Fibroblast of villous mesenchyme (primary cell): ENCODE measurements at places on chromosomes 13 and 19. TPM values are rescaled to one million over a fixed set of nuclear protein-coding genes. Genes with fewer than 3 reads are reported as not detected.

Gene KCNJ14
- 0.43 and 0.64 TPM in 2 replicates for total RNA-seq

GRCh38 chr19:55638864-55639359 lies 1.9 kb upstream of the ZNF580 start:
- peak; percentile 24 for DNase-seq

Gene S1PR2
- 33.2 and 35.4 TPM in 2 replicates for total RNA-seq

Gene CYTH2
- total RNA-seq = 31.1 and 42.5 TPM in 2 replicates

Gene BORCS8
- 13.4 and 19.0 TPM in 2 replicates for total RNA-seq

DNA sequence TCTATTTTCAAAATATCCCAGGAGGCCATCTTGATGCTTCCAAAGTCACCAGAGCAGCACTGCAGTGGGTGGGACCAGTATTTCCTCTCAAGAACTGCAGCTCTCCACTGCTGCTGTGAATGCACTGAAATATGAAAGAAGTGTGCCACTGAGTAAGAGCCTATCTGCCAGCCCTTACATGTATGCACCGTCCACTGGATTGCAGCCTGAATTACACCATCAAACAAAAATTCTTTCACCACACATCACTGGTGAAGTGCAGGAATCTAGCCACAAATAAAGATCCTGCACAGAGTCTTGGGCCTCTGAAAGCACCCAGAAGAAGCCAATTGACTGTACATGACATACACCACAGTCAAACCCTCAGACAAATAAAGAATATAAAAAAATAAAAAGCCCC lies 249.0 kb downstream of the LHFPL6 start:
- DNase-seq = peak; percentile 2

Gene F7
- not detected in 2 replicates for total RNA-seq

Gene TNFSF9
- total RNA-seq = 0.32 TPM in 1 of 2 replicates, not detected in the other

Gene EFNB2
- total RNA-seq = 7.4 and 10.8 TPM in 2 replicates

Gene GFY
- not detected in 2 replicates for total RNA-seq

DNA sequence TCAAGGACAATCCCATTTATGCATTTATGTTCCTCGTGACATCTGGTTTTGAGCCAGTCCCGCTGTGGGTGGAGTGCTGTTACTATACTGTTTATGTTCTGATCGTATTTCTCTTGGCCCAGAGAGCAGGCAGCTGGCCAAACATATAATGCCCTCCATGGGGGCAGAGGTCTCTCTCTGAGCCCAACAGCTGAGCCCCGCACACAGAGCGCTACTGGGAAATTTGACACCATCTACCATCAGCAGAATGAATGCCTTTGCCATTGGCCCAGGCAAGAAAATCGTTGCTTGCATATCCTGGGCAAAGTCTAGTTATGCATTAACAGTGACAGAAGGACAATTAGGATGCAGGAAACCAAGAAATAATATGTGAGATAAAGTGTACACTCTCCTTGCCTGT lies 126.8 kb upstream of the CACNA1A start:
- DNase-seq = peak; percentile 30

Gene KASH5
- not detected in 2 replicates for total RNA-seq

DNA sequence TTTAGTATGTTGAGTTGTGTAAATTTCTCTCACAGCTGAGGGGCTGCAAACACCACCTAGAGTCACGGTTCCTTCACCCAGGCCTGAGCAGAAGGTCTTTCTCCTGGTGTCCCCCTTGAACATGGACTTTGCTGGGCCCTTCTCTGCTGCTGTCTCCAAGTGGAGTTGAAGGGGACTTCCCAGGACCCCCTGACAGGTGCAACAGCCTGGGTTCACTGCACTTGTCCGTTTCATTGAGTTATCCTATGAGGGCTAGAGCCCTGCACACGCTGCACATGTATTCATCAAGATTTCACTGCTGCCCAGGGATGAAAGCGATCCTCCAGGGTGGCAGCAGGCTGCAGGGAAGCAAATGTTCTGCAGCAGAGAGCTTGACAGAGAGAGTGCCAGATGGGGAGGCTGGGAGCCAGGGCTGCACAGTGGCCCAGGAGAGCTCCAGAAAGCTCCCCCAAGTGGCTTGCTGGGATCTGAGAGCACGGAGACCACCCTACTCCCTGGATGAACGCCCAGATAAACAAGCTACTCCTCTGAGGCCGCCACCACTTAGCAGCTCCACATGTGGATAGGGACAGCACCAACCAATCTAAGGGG lies 10.3 kb downstream of the TMEM272 start:
- DNase-seq = no peak

DNA sequence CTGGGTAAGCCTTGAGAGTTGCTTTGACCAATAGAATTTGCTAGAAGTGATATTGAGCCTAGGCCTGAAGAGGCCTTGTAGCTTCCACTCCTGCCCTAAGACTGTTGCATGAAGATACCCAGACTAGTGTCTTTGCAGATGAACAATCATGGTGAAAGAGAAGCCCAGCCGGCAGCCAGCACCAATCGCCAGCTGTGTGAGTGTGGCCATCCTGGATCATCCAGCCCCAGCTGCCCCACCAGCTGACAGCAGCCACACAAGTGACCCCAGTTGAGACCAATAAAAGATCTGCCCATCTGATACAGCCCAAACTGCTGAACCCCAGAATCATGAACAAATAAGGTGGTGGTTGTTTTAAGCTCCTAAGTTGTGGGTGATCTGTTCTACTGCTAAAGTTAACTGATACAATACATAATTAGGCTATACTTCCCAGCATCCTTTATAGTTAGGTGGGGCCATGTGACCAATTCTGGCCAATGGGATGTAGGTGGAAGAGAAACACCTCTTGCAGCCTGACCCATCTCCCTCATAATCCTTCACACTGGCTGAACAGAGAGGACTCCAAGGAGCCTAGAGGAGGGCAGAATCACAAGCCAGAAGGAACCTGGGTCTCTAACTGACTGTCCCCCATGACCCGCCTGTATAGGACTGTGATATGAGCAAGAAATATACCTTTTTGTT lies 9.4 kb upstream of the ZNF428 start:
- DNase-seq = no peak

DNA sequence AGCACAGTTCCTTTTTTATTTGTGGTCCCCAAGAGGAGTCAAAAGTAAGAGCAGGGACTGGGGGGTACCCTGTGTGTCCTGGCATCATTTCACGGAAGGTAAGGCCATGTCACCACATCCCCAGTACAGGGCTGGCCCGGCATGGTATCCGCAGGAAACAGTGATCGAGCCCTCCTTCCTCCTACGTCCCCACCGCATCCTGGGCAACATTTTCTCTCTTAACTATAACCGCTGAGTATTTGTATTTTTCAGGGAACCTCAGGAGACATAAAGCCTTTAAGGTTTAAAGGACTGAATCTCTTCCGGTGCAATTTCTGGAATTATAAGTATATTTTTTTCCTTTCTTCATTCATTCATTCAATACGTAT lies 13.6 kb upstream of the LATS2 start:
- DNase-seq = no peak

DNA sequence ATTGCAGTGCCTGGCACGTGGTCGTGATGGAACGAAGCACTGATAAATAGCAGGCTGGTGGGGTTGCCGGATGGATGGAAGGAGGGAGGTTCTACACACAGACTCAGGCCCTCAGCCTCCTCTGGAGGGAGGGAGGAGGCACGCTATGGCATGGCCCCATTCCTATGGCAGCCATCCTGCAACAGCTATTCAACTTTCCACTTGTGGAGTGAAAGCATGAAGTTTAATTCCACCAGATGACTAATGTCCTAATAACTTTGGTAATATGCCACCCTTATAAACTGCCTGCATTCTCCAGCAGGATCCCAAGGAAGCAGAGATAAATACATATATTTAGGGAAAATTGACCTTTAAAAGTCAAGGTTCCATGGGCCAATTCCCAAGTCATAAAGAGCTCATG lies 92.4 kb downstream of the KL start:
- no peak for DNase-seq

DNA sequence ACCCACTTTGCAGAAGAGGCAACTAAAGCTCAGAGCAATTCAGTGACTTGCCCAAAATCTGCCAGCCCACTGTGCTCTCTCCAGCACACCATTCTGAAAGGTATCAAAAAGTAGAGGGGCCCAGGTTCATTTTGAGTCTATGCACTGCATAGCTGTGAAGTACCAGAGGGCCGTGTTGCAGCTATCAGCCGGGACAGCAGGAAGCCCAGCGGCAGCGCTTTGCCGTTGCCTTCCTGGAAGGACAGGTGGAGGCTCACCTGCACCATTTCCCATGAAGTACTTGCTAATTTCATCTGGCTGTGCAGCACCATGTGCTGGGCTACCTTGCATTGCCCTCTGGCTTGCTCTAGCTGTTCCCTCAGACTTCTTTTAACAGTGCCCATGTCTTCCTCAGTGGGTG lies 2.7 kb upstream of the SERPINE3 start:
- no peak for DNase-seq
